ENCODE measurements at places on chromosomes 2 and 18.
A peak's percentile ranks its signal among the peaks of the same experiment; 100 is the strongest.

- no peak for DNase-seq
- no peaks in the 10 kb centered on the region for H3K4me1 ChIP-seq
- H3K36me3 ChIP-seq, result peaks cover 8% of the 10 kb centered on the region
- H3K4me3 ChIP-seq, result no peak overlapping the region
- H3K27ac ChIP-seq, result no peak overlapping the region
- H3K27me3 ChIP-seq, result no peaks in the 10 kb centered on the region
These were observed 623.9 kb downstream of the NYAP2 start for GRCh38 chr2:226023383-226023782.

GRCh38 chr18:51300912-51301311, 103.4 kb upstream of the MEX3C start:
- no peak overlapping the region for H3K27ac ChIP-seq
- H3K4me1 ChIP-seq, result no peaks in the 10 kb centered on the region
- H3K27me3 ChIP-seq, result no peaks in the 10 kb centered on the region
- DNase-seq, result no peak
- no peak overlapping the region for H3K4me3 ChIP-seq

DNA sequence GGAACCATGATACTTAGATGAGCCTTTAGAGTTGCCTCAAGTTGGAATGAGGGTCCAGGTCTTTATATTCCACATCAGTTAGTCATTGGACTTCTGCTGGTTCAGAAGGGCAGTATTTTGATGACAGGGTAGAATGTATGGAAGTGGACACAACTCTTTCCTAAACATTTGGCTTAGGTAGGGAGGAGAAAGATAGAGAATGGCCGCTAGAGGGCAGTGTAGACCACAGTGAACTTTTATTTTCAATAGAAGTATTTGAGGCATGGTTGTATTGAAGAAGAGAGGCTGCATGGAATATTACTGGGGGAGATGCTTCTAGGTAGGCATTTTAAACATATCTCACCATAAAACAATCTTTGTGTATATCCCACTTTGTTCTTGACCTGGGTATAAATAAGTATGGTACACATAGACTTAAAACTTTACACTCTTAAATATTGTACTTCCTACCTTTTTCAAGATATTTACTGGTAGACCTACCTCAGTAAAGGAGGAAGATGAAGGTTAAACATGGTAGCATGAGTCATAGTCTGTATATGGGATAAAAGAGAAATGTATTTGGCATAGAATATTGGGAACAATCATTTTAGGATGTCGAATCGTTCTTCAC, 497.6 kb upstream of the FAM98A start:
- no peaks in the 10 kb centered on the region for H3K36me3 ChIP-seq
- H3K4me1 ChIP-seq, result no peaks in the 10 kb centered on the region
- peak; percentile 58 for DNase-seq
- no peak overlapping the region for H3K27ac ChIP-seq
- H3K27me3 ChIP-seq, result no peaks in the 10 kb centered on the region

GRCh38 chr2:106323337-106324013, 129.4 kb upstream of the UXS1 start:
- no peak overlapping the region for H3K27ac ChIP-seq
- no peaks in the 10 kb centered on the region for H3K36me3 ChIP-seq
- no peak overlapping the region for H3K4me3 ChIP-seq
- no peak for DNase-seq
- H3K4me1 ChIP-seq, result no peaks in the 10 kb centered on the region

DNA sequence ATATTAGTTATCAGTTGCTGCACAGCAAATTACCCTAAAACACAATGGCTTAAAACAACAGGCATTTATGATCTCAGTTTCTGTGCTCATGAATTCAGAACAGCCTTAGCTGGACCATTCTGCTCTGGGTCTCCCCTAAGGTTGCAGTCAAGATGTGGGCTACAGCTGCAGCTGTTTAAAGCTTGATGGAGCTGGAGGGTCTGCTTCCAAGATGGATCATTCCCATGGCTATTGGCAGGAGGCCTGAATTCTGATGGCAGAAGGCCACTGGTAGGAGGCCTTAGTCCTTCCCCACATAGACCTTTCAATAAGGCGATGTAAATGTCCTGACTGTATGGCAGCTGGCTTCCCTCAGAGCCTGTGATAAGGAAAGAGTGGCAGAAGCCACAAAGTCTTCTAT, 118.6 kb upstream of the SERPINE2 start:
- H3K4me1 ChIP-seq, result no peaks in the 10 kb centered on the region
- no peak for DNase-seq
- H3K36me3 ChIP-seq, result no peaks in the 10 kb centered on the region
- no peak overlapping the region for H3K27ac ChIP-seq
- no peaks in the 10 kb centered on the region for H3K27me3 ChIP-seq

DNA sequence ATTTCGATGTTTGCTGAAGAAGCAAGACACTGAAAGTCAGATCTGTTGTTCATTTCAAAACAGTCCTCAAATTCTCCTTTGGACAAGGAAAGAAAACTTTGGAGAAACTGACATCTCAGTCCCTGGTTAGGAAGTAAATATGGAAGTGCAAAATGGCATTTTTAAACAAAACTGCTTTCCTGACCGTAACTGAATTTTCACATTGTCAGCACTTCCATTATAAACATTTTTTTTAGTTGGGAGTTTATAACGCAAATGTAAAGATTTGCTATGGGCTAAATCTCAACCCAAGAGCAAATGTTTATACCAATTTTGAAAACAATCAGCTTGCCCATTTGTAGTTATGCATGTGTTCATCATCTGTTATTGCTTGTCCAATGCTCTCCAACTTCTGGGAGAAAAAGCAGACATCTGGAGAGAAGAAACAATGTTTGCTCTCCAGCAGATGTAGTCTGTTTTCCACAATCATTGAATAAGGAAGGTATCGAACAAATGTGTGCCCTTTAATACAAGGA, 520.1 kb downstream of the ARHGAP15 start:
- no peaks in the 10 kb centered on the region for H3K4me1 ChIP-seq
- H3K36me3 ChIP-seq, result no peaks in the 10 kb centered on the region
- no peak overlapping the region for H3K4me3 ChIP-seq
- no peak for DNase-seq
- H3K27ac ChIP-seq, result no peak overlapping the region

DNA sequence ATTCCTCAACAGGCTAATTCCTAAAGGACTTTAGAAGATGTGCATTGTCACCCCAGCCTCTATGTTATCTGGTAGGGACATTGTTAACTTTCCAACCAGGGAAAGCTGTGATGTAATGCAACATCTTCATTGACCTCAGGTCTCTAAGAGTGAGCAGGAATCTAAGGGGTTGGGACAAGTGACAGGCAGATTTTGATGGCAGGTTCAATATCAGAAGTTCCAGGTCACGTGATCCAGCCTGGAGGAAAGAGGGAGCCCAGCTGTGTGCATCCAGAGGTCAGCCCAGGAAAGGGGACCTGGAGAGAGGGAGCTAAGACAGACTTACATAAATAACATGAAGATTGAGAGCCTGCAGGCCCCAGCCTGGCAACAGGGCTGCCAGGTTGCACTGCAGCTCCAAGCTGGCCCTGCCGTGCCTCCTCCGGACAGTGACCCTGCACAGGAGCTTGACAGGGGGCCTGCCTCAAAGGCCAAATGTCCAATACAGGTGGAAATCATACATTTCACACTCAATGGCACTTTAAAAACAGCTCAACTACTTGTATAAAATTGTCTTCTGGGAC, 262.2 kb upstream of the MGAT5 start:
- H3K27me3 ChIP-seq, result peaks cover 2% of the 10 kb centered on the region
- peaks cover 6% of the 10 kb centered on the region for H3K4me1 ChIP-seq
- no peak for DNase-seq
- no peaks in the 10 kb centered on the region for H3K36me3 ChIP-seq

- no peak overlapping the region for H3K27ac ChIP-seq
- H3K4me3 ChIP-seq, result no peak overlapping the region
- no peak for DNase-seq
- H3K36me3 ChIP-seq, result peaks cover 13% of the 10 kb centered on the region
These were observed 334.5 kb upstream of the MMADHC start for GRCh38 chr2:149921911-149922616.

- H3K4me1 ChIP-seq, result peaks cover 38% of the 10 kb centered on the region
- no peaks in the 10 kb centered on the region for H3K27me3 ChIP-seq
- DNase-seq, result no peak
- H3K36me3 ChIP-seq, result no peaks in the 10 kb centered on the region
These were observed 71.6 kb downstream of the UBE2E3 start for GRCh38 chr2:181051861-181052522.

DNA sequence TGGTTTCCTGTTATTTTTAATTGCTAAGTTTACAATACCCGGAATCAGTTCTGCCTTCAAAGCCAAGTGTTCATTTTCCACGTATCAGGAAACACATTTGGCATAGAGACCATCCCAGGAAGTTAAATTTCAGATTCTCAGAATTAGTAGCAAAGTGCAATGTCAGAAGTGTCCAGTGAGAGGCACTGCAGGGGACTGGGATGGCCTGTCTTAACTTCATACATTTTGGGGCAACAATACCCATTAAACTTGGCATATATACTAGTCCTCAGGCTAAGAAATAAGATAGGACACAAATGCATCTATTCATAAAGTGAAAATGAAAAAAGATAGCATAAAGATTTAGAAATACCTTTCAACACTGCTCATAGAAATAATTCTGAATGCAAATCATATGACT, 1.5 kb upstream of the IL1RL2 start:
- H3K27me3 ChIP-seq, result peaks cover 12% of the 10 kb centered on the region
- H3K36me3 ChIP-seq, result no peaks in the 10 kb centered on the region
- no peak overlapping the region for H3K27ac ChIP-seq
- no peak overlapping the region for H3K4me3 ChIP-seq
- peaks cover 5% of the 10 kb centered on the region for H3K4me1 ChIP-seq
- DNase-seq, result no peak

DNA sequence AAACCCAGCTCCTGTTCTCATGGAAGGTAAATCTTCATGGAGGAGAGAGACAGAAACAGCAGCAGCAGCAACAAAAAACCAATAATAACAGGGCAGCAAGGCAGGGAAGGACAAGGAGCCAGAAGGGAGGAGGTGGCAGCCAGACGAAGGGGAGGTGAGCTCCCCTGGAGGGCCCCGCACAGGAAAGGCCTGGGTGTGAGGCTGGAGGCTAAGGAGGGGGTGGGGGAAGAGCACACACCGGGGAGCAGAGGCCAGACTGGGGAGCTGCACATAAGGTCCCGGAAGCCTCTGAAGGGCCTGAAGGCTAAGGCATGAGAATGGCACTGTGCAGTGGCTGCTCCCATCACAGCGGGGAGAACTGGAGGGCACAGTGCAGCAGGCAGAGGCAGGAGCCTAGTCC, 94.8 kb upstream of the SMAD7 start:
- H3K27me3 ChIP-seq, result peaks cover 2% of the 10 kb centered on the region
- H3K27ac ChIP-seq, result no peak overlapping the region
- no peaks in the 10 kb centered on the region for H3K36me3 ChIP-seq
- DNase-seq, result no peak

GRCh38 chr2:224523626-224524577, 61.3 kb downstream of the CUL3 start:
- H3K4me1 ChIP-seq, result peaks cover 28% of the 10 kb centered on the region
- no peak for DNase-seq
- H3K36me3 ChIP-seq, result no peaks in the 10 kb centered on the region

DNA sequence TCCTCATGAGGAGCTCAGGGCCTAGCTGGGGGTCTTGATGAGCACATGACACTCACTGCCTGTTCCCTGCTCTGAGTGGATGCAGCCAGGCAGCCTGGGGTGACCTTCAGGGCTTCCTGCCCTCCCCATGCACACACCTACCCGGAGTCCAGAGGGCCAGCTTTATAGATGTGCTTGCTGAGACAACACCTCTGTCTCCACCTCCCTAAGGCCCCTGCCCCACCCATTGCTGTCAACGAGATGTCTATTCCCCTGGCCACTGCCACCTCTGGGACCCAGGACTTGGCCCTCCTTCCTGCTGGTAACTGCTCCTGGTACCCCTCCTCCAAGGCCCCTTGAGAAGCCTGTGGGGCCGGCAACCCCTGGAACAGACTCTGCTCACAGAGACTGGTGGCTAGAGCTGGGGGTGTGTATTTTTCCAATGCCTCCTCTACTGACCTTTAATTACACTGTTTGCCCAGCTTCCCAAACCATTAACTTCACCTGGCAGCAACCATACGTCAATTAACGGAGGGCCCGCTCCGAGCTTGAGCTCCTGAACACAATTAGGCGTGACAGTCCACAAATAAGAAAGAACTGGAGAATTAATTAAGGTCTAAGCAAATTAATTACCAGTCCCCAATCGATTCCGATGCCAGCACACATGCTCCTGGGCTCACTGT, 66.3 kb downstream of the EMX1 start:
- no peaks in the 10 kb centered on the region for H3K36me3 ChIP-seq
- H3K27me3 ChIP-seq, result peaks cover 9% of the 10 kb centered on the region
- H3K4me3 ChIP-seq, result no peak overlapping the region
- no peak for DNase-seq
- no peaks in the 10 kb centered on the region for H3K4me1 ChIP-seq
- no peak overlapping the region for H3K27ac ChIP-seq

DNA sequence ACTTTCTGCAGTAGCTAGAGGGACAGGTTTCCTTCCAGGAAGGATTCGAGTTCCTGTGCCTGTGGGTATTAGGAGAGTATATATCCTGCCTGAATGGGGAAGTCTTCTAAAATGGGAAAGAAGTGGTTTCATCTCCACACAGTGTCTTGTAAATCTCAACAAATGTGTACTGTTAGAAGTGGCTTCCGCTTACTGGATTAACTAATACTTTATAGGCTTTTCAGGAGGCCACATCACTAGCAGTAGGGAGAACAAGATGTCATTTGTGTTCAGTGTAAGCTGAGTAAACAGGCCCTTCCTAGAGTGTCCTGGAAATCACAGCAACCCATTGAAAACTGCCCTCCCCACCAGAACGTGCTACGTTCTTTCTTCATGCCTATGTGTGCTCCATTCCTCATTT, 12.5 kb upstream of the POLR1B start:
- no peak overlapping the region for H3K27ac ChIP-seq
- DNase-seq, result no peak
- peaks cover 5% of the 10 kb centered on the region for H3K36me3 ChIP-seq
- no peak overlapping the region for H3K4me3 ChIP-seq

DNA sequence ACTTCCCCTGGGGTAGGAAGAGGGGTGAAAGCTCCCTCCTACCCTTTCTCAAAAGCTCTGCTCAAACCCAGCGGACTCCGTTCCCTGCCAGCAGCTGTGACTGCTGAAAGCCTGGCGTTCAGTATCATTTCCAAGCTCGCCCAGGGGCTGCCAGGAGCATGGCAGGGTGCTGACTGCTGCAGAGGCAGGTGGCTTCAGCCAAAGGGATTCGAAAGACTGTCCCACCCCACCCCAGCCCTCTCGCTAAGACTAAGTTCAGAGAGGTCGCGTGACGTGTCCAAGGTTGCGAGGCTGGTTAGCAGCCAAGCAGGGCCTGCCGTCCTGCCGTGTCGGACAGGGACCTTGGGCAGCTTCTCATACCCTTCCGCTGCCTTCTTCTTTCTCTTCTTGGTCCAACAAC, 72.3 kb upstream of the RAB12 start:
- DNase-seq, result no peak
- H3K27me3 ChIP-seq, result no peaks in the 10 kb centered on the region
- peaks cover 6% of the 10 kb centered on the region for H3K36me3 ChIP-seq
- no peaks in the 10 kb centered on the region for H3K4me1 ChIP-seq
- no peak overlapping the region for H3K27ac ChIP-seq
- H3K4me3 ChIP-seq, result no peak overlapping the region

GRCh38 chr18:48597110-48597509, 58.3 kb downstream of the CTIF start:
- H3K36me3 ChIP-seq, result peaks cover 9% of the 10 kb centered on the region
- no peak overlapping the region for H3K27ac ChIP-seq
- peaks cover 48% of the 10 kb centered on the region for H3K4me1 ChIP-seq
- H3K4me3 ChIP-seq, result no peak overlapping the region
- DNase-seq, result no peak

All from glutamatergic neuron (in vitro differentiated cells).